ENCODE measurements at places on chromosomes 7 and 10.

- DNase-seq: no peak
These were observed 123.6 kb upstream of the SFMBT2 start for GRCh38 chr10:7534480-7534852.

DNA sequence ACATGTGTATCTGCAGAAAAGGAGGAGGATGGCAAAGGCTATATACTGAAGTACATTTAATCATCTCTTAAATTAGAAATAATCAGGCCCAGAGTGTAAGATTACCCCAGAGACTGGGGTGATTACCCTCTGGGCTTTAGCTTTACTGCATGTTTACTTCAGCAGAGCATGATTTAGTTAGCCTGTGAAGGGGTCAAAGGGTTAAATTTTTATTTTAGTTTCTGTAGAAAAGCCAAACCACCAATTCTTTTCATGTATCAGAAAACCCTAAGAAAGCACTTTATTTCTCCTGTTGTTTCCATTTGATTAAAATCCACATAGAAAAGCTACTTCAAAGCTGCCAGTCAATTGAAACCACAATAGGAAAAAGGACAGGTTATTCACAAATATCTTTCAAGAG, 101.5 kb upstream of the LSM8 start:
- DNase-seq: no peak

GRCh38 chr7:122532406-122533269, 166.3 kb downstream of the RNF133 start:
- DNase-seq: peak; percentile 50

- DNase-seq: no peak
These were observed 185.1 kb downstream of the INHBA start for GRCh38 chr7:41517771-41518170.

DNA sequence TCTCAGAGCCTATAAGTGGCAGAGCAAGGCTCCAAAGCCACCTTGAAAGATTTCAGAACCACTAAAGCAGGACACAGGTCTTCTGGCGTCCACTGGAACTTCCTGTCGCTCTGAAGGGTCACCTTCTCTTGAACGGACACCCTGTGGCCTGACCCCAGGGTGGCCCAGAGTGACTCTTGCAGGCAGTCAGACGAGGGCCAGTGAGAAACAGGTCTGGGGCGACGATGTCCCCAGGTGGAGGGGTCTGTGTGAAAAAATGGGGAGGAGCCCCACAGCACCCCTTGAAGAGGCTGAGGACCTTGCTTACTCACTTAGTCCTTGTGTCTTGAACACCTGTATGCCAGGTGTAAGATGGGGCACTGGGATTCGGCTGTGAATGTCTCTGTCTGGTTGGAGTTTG, 946 bp upstream of the RASGEF1A start:
- DNase-seq: no peak

GRCh38 chr7:37952240-37952639, 31.8 kb downstream of the EPDR1 start:
- DNase-seq: no peak

DNA sequence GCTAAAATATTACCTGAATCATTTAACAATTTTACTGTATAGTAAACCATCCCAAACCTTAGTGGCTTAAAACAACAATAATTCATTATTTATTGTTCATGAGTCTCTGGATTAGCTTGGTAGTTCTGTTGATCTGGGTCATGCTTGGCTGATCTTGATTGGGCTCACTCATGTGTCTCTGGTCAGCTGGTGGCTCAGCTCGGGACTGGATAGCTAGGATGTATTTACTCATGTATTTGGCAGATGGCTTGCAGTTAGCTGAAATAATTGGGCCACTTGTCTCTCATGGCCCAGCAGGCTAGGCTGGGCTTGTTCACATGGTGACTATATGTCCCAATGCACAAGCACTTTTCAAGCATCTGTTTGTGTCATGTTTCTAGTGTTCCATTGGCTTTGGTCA, 262.8 kb downstream of the BBS9 start:
- no peak for DNase-seq

GRCh38 chr7:55073976-55074528, 55.2 kb downstream of the EGFR start:
- peak; percentile 88 for DNase-seq

- DNase-seq: peak; percentile 24
These were observed 16.8 kb upstream of the HBP1 start for GRCh38 chr7:107152011-107152410.

GRCh38 chr7:41315764-41316163, 387.1 kb downstream of the INHBA start:
- no peak for DNase-seq

DNA sequence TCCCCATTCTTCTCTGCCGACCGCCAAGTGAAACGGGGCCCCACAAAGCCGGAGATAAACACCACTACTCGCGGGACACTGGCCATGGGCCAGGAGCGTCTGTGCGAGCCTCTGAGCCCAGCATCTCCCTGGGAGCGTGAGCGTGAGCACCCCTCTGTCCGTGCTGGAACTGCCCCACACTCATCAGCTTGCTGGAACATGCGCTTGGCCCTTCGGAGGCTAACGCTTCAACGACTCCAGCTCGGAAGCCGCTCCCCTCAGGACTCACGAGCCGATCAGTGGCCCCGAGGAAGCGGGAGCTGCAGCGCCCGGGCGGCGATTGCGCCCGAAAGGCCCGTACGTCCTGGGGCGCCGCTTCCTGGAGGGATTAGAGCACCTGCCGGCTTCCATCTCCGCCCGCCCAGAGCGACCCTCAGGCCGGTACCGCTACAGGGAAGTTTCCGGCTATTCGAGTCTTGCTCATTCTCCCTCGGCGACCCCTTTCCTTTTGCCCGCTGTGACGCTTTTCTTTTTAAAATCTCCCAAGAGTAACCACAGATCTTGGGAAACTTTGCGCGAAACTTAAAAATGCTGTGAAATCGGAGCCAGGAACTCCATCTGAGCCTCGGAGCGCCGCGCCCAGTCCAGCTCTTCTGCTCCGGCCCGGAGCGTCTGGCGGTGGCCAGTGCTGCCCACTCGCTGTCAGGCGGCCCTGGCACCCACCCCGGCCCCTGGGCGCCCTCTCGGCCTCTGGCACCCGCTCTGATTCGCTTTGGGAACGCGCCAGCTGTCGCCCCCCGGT, 1.0 kb downstream of the TLL2 start:
- peak; percentile 37 for DNase-seq

GRCh38 chr7:144987686-144988085, 151.8 kb upstream of the TPK1 start:
- no peak for DNase-seq

DNA sequence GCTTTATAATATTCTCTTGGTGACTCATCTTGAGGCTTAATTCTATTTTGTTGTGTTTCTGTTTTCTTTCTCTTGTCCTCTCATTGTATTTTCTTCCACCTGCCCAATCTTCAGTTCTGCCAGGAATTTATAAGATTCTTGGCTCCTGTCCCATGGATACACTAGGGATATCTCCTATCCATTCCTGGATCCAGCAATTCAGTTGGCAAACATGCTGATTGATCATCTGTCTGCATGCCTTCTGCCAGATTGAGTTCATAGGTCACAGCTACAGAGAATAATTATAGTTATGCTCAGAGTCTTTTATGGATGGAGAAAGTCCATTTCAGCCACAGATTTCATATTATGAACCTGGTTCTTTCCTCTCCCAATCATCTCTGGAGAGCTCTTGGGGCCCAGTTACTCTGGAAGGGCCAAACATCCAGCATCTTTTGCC, 140.4 kb upstream of the MAGI2 start:
- peak; percentile 52 for DNase-seq

GRCh38 chr10:112570585-112570984, 123.6 kb downstream of the VTI1A start:
- no peak for DNase-seq
